Left cardiac atrium (tissue), 4 donors: ENCODE measurements at places on chromosomes 4 and X.

DNA sequence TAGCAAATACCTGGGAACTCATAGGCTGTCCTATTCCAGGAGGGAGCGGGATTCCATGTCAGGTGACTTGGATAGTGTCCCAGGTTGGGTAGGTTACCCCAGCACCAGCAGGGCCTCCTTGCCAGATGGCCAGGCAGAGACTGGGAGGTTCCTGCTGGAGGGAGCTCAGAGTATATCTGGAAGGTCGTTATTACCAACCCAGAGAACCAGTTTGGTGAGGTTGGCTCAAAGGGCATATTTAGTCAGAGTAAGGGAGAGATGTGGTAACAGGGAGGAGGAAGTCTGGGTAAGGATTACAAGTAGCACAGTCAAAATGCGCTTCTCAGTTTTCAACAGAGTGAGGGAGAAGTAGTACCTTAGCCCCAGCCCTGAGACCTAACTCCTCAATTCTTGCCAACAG lies 53.3 kb upstream of the LNX1 start:
- no peak for DNase-seq

GRCh38 chr4:86522349-86522748 lies 71.8 kb upstream of the PTPN13 start:
- no peak for DNase-seq

DNA sequence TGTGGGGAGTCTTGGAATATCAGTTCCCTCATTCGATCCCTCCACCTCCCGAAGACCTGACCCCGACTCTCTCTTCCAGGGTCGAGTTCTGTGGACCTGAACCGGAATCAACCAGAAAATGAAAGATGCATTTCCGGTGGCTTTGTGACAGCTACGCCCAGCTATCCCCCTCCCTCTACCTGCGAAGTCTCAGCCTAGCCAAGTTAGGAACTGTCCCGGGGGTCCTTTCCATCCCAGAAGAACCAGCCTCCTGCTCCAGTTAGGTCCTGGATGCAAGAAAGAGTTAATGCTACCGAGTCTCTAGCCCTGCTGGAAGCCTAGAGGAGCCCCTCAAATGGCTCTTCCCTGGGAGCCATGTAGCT lies 13.4 kb upstream of the ETDC start:
- no peak for DNase-seq

DNA sequence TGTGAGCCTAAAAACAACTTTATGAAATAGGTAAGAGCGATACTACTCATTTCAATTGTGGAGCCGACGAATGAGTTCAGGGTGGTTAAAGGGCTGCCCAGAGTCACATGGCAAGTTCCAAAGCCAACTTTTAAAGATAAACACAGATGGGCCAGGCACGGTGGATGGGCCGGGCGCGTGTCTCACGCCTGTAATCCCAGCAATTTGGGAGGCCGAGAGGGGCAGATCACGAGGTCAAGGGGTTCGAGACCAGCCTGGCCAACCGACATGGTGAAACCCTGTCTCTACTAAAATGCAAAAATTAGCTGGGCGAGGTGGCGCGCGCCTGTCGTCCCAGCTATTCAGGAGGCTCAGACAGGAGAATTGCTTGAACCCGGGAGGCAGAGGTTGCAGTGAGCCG lies 914 bp upstream of the C4orf36 start:
- no peak for DNase-seq

GRCh38 chr4:52840531-52841370 lies 21.4 kb upstream of the RASL11B start:
- no peak for DNase-seq

- DNase-seq: no peak
These were observed 89.6 kb downstream of the KCNIP4 start for GRCh38 chr4:21858971-21859370.

DNA sequence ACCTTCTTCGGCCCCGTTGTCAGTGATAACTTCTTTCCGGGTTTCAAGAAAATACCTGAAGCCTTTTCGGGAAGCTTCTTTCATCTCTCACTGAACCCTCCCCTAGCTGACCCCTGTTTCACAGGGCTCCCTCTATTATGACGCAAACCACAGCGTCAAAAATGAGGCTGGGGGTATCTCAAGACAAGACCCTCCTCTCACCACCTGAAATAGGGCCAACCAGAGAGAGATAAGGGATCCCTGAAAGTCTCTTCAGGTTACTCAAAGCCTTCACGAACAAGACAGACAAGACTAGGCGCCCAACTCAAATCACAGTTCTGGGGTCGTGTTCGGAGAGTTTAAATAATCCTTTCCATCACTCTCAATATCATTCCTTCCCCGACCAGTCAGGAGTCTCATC lies 1.2 kb downstream of the PHF8 start:
- DNase-seq: no peak

GRCh38 chr4:106707776-106708463 lies 328.2 kb downstream of the DKK2 start:
- DNase-seq: no peak

DNA sequence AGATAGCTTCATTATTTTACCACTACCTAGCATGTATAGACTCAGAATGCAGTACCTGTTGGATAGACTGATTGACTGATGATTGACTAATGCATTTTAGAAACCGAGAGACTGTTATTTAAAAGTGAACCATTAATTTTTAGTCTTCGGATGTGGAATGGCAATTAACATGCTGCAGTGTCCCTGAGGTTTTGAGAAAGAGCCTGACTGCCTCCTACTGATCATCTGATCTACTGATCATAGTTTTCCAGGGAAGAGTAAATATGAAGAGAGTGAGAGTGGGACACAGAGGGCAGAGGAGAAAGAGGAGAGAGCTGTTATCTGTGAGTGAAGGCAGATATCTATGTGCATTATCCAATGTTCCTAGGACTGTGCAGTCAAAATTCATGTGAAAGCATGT lies 764.7 kb downstream of the TRIML1 start:
- DNase-seq: no peak

DNA sequence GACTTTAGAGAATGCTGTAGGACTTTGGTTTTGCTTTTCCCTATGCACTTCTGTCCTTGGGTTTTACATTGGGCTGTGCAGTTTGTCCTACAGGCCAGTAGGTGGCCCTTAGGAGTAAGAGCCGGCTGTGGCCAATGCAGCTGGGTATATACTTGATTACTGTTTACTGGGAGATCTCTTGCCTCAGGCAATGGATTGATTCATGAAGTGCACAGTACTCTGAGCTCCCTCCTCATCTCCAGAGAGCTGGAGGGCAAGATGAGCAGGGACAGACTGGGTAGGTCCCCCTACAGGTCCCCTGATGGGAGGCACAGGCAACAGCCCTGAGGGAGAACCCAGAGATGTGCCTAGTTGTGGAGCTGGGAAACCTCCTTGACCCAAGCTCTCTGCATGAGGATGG lies 103.8 kb upstream of the QRFPR start:
- DNase-seq: peak; percentile 40

DNA sequence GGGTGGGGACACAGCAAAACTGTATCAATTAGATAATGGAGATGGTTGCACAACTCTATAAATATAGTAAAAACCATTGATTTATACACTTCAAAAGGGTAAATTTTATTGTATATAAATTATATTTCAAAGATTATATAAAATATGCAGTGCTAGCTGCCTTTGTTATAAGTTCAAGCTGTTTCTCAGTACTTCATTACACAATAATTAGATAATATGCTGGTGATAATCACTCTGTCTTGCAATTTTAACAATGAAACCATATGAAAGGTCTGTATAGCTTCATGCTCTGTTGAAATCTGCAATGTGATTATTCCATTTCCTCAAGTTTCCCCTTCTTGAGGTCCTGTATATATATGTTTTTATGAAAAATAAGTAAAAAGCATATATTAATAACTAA lies 73.4 kb upstream of the PLS3 start:
- DNase-seq: no peak

DNA sequence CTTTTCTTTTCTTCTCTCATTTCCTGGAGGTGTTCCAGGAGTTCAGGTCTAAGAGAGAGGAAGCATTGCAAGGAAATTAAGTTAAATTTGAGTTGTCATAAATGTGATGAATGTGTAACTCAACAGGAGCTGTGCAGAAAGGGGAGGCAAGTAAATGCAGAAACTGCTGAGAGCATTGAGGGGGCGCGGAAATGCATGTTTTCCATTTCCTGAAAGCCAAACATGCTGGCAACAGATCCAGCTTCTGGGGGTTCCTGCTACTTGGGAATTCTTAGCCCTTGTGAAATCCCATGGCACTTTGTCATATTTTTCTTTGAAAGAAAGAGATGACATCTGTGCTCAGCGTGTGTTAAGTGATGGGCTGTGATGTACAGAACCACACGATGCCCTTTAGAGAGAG lies 33.8 kb upstream of the NAP1L5 start:
- no peak for DNase-seq

DNA sequence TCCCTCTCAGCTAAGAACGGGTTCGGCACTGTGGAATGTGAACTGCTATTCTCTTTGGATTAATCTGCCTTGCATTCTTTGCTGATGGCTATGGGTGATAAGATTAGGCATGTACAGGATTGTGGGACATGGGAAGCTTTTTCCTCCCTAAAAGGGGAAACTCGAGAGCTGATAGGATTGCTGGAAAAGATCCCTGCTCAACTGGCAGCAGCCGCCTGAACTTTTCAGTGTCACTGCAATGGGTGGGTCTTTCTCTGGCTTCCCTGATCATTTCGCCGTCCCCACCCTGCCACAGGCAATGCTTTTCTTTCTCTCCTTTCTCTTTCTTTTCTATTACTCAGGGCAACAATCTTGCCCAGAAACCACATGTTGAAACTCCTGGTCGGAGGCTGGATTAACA lies 20.5 kb downstream of the PAGE2 start:
- DNase-seq: peak; percentile 22

GRCh38 chr4:48967631-48968030 lies 18.4 kb upstream of the CWH43 start:
- no peak for DNase-seq

DNA sequence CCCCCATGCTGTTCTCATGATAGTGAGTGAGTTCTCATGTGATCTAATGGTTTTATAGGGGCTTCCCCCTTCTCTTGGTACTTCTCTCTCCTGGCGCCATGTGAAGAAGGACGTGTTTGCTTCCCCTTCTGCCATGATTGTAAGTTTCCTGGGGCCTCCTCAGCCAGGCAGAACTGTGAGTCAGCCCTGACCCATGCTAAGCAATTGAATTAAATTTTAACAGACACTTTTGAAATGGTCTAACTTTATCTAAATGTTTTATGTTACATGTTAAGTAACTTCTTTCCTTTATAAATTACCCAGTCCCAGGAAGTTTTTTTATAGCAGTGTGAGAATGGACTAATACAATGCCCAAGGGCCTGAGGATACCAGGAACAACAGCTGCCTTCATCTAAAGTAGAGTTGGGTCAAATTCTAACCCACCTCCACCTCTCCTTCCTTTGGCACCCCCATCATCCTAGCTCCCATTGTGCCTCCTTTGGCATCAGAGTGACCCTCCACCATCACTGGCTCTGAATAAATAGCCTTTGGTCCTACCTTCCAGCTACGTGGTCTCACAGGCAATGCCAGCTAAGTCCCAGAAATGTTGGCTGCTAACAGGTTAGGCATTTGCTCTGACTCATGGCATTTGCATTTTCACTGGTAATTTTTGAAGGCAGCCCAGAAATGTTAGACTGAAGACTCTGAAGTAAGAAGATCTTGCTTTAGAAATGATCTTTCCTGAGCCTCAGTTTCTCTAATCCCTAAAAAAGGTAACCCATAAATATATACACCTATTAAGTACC lies 182.1 kb downstream of the MOSPD2 start:
- no peak for DNase-seq

- no peak for DNase-seq
These were observed 113.1 kb downstream of the ATP8A1 start for GRCh38 chr4:42543762-42544161.

DNA sequence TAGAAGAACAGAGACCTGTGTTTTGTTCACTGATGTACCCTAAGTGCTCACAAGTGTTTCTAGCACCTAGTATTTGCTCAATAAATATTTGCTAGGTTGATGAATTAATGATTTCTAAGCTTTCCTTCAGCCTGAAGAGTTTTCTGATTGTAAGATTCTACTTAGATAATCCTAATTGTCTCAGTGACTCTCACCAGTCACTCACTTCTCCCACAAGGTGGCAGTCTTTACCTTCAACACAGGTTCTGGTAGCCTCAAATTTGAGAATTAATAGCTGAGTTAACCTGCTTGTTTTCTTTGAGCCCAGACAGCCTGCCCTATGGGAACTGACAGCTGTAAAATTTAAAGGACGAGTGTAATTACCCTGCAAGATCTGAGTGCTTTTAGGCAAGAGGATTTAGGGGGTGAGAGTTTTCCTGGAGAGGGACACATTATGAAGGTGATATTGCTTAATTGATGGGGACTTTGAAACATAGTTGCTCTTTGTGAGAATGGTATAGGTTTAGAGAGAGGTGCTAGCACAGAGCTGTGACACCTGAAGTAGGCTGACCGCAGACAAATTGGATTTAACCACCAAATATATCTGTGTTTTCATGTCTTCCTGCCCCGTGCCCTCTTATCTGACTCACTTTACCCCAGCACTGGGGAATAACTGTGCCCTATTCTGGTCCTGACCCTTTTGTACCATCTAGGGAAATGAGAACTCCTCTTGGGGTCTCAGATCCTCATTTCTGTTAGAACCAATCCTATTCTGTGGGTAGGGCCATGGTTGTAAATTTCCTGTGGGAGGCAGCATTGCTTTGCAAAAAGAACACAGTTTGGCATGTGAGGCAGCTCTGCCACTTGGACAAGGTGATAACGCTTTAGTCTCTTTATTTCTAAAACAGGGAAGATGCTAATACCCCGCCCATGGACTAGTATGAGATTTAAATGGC lies 27.7 kb downstream of the CD38 start:
- DNase-seq: no peak

- no peak for DNase-seq
These were observed 11.6 kb downstream of the MAGEB16 start for GRCh38 chrX:35809781-35810180.

GRCh38 chr4:48403779-48404178 lies 62.5 kb downstream of the SLAIN2 start:
- DNase-seq: no peak

DNA sequence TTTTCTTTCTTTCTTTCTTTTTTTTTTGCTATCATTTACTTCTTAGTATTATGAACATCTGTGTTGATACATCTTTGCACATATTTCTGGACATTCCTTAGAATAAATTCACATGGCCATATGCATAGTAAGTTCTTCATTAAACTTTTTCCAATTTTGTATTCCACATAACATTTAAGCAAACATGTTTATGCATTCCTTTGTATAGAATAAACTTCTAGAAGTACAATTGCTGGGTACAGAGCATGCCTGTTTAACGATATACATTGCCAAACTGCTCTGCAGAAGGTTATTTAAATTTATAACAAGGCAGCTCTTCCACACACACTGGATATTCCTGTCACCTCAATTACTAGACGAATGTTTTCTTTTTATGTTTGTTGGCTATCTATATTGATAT lies 36.0 kb upstream of the STIM2 start:
- no peak for DNase-seq

GRCh38 chrX:120690344-120690743 lies 60.5 kb upstream of the C1GALT1C1 start:
- no peak for DNase-seq

DNA sequence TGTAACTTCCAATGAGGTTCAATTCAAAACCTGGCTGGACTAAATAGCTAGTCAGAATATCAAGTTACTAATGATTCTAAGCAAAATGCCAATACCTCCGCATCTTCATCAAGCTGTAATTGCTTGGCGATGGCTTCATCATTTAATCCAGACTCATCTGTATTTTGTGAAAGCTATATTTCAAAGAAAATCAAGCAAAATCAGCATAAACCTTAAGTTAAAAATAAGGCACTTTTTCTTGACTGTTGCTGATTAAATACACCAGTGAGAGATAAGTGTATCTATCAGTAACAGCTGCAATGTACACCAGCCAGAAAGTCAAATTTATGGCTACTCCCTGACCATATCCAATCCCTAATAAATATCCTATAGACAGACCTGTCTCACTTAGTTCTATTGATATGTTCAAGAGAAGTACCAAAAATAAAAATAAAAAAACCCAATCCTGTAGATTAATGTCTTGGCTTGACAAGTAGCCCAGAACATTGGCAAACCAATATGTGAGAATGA lies 39.6 kb downstream of the RFC1 start:
- DNase-seq: no peak
